ENCODE measurements at places on chromosomes 5 and 9.

DNA sequence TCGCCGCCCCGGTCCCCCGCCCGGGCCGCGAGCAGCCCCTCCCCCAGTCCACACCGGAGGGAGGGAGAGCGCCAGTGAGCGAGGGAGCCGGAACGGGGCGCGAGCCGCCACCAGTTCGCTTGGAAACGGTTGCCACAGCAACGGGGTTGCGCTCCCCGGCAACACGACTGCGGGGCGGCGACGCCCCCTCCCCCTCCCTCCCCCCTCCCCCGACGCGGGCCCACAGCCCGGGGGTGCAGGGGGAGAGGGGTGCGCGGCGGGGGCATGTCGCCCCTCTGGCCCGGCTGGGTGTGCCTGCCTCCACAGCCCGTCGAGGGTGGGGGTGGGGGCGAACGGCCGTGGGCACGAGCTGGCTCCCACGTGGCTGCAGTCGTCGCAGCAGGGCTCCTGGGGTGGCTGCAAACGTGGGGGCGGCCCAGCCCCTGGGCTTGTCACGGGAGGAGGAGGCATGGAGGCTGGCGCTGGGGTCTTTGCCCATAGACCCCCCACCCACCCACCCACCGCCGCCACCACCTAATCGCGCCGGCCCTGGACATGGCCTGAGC, 524 bp downstream of the PRR7 start:
- peak; percentile 68 for DNase-seq

DNA sequence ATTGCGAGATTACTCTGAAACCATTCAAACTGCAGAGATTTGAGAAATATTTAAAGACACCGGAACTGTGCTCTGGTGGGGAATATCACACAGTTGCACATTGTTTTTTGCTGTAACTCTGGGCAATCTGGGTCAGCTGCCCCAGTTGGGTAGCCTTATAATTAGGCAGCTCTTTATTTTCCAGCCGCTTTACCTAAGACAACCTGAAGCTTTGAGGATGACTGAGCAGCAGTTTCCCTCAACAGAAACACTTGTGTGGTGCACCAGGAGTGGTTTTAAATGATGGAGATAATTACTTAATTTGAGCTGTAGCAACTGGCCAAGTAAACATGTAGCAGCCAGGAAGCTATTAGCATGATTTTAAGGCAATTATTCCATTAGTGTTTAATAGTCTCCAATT, 2.9 kb downstream of the PLCXD3 start:
- no peak for DNase-seq

- DNase-seq = peak; percentile 43
Observed at GRCh38 chr9:1429297-1429696, 379.1 kb downstream of the DMRT2 start.

GRCh38 chr5:68265822-68266395, 50.4 kb downstream of the PIK3R1 start:
- no peak for DNase-seq

GRCh38 chr5:127969651-127970050, 113.9 kb upstream of the SLC12A2 start:
- no peak for DNase-seq

- no peak for DNase-seq
Observed at GRCh38 chr9:17648516-17648915, 69.7 kb downstream of the SH3GL2 start.

GRCh38 chr9:4382722-4383317, 83.0 kb upstream of the GLIS3 start:
- no peak for DNase-seq

DNA sequence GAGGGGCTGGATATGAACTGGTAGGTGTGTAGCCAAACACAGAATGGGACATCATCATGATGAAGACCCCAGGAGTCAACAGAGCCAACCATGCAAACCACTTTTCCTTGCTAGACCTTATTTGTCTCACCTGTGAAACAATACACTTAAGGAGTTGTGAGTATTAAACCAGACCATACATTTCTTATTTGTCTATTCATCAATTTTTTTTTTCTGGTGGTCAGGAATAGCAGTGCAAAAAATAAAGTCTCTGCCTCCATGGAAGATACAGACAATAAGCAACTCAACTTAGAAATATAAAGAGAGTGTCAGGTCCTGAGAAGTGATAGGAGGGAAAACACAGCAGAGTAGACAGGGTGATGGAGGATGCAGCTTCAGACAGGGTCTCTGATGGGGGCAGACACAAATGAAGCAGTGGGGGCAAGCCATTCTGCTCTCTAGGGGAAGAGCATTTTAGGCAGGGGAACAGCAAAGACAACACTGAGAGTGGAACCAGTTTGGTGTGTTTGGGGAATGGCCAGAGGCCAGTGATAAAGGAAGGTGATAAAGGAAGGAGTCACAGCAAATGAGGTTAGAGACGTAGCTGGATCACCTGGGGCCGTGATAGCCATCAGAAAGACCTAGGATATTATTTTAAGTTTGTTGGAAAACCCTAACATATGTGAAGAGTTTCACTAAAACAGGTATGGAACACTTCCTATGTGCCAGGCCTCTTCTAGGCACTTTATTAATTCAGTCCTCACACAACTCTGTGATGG, 256.2 kb downstream of the MAN2A1 start:
- DNase-seq = no peak

DNA sequence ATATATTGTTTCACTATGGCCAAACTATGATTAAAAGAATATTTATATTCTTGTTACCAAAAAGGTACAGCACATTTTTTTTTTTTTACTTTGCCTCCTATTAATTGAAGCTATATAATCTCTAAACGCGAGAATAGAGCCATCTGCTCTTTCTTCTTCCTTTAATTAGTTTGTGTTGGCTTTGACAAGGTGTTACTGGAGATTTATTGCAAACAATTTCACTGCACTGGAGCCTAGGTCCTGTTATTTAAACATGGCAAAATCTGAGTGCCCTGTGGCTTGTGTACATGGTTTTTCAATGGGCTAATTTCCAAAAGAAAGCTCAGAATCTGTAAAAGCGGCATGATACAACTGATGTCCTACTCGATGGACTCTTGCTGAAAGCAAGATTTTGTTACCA, 40.8 kb upstream of the GABRG2 start:
- no peak for DNase-seq

GRCh38 chr9:3858961-3859360, 333.2 kb upstream of the RFX3 start:
- DNase-seq = peak; percentile 20

DNA sequence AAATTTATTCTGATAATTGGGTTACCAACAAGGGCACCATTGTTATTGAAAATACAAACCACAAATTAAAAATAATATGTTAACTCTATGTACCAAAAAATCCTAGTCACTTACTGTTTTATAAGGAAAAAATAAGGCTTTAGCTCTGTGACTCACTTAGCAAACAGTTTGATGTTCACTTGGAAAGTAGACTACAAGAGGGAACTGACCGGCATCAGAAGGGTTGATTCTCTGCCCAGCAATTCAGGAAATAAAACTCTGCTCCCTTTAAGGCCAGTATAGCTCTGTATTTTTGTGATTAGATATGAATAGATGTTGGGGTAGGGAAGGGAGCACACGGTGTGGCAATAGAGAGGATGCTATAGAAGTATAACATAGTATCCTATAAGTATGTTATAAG, 671.3 kb downstream of the LRRC70 start:
- DNase-seq = no peak

GRCh38 chr5:66969963-66970362, 226.6 kb downstream of the CD180 start:
- DNase-seq = no peak

DNA sequence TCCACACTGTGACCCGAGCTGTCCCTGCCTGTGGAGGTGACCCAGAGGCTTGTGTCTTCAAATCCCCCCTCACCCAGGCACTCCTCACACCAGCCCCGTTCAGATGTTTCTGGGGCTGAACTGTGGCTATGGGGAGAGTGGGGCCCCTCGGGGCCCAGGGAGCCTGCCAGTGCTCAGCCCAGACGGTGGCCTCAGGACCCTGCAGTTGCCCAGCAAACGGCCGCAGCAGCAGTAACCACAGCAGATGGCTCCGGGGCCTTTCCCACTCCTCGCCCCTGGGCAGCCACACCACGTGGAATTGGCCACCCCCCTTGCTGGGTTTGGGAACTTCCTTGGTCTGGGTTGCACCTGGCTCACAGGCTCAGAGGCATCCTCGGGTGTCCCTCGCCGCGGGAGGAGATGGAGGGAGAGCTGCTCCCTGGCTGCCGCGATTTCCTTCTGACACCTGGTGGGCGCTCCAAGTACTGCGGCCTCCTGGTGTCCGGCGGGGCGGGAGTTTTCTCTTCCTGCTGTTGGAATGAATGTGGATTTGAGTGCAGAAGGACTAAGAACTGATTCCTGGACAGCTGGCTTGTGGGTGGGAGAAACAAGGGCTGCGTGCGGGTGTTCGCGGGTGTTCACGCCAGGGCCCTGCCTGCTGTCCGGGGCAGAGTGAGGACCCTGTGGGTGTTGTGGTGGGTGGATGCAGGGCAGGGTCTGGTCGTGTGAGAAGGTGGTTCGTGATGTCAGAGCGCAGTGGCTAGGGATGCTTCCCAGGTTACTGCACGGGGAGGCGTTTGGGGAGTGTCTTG, 97.5 kb downstream of the COL5A1 start:
- DNase-seq = peak; percentile 68

GRCh38 chr9:114266969-114267368, 55.9 kb upstream of the ORM1 start:
- no peak for DNase-seq

- DNase-seq = no peak
Observed at GRCh38 chr9:13929013-13929412, 384.9 kb downstream of the NFIB start.

DNA sequence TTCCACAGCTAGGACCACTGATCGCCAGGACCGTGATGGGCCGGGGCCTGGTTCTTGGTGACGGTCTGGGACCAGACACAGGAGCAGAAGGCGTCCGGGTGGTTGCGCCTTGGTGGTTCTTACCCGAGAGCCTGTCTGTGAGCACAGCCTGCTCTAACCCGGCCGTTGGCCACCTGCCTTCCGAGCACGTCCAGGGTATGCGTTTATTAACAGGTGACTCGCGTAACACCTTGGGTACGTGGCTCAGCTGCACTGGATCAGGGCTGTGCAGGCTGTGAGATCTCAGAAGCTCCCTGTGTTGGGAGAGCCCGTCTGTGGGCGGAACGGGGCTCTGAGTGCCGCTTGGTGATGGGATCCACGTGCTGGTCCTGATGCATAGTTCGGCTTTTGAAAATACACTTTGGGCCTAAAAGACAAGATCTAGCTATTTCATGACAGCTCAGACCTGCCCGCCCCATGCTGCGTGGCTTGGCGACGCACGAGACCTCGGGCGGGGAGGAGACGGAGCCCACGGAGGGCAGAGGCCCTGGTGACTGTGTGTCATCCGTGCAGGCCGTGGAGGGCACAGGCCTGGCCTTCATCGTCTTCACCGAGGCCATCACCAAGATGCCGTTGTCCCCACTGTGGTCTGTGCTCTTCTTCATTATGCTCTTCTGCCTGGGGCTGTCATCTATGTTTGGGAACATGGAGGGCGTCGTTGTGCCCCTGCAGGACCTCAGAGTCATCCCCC, 6.7 kb upstream of the SLC6A18 start:
- no peak for DNase-seq

- no peak for DNase-seq
Observed at GRCh38 chr5:98308960-98309359, 464.5 kb upstream of the RGMB start.

GRCh38 chr5:172245046-172245445, 38.5 kb downstream of the UBTD2 start:
- no peak for DNase-seq

- DNase-seq = peak; percentile 68
Observed at GRCh38 chr9:121498150-121498486, 1.5 kb downstream of the GGTA1 start.

DNA sequence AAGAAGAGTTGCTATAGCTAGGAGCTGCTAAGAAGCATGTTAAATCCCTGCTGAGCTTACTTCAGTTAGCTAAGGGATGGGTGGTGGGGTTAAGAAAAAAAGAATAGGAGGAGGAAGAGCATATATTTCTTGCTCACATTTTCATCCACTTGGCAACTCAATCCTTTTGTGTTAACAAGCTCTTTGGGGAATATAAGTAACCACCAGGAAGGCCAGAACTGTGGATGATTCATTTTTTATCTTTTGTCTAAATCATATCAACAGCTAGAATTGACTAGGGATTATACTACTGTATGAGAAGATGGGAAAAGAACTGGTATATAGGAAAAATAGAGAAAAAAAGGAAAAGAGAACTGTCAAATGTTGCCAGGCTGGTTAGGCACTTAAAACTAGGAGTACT, 555.3 kb upstream of the ARRDC3 start:
- no peak for DNase-seq

DNA sequence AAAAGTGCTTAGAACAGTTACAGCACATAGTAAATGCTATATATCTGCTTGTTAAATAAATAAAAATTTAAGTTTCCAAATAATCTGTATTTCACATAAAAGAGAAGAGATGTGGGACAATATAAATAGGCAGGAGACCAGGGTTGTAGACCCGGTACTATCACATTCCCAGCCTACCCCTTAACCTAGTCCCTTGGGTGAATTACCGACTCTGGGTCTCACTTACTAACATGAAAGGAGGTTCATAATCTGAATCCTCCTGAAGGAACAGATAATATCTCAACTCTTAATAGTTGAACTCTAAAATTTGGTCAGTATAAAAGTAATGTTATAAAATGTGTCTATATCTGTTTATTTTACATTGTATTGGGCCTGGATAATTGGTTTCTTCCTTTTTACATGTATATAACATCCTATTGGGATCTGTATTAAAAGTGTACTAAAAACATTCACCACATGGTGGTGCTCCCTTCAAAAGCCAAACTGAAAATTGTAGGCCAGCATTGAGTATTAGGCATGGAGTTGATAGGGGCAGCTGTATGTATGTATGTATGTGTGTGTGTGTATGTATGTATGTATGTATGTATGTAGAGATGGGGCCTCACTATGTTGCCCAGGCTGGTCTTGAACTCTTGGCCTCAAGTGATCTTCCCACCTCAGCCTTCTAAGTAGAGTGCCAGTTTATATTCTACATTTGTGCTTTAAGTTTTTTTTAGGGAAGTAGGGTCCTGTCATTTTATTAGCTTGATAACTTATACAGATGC, 64.2 kb upstream of the ABL1 start:
- DNase-seq = peak; percentile 86

DNA sequence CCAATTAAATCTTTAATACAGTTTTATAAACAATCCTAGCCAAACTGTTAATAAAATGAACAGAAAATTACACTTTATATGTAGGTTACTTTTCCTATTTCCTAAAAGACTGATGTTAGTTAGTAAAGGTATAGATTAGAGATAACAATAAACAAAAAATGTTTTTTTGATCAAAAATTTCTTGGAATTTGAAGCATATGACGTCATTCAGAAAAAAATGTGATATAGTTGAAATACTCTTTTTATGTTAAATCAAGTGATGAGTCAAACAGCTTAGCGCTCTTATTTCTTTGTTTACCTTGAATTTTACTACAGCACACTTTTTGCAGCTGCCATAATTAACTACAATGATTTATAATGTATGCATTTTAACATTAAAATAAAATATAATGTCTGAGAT, 195.8 kb downstream of the SLC12A2 start:
- DNase-seq = no peak

GRCh38 chr9:135249711-135250110, 162.2 kb downstream of the OLFM1 start:
- DNase-seq = no peak

- no peak for DNase-seq
Observed at GRCh38 chr9:114308361-114308950, 14.4 kb upstream of the ORM1 start.
